ENCODE measurements at places on chromosomes 3 and 15.

DNA sequence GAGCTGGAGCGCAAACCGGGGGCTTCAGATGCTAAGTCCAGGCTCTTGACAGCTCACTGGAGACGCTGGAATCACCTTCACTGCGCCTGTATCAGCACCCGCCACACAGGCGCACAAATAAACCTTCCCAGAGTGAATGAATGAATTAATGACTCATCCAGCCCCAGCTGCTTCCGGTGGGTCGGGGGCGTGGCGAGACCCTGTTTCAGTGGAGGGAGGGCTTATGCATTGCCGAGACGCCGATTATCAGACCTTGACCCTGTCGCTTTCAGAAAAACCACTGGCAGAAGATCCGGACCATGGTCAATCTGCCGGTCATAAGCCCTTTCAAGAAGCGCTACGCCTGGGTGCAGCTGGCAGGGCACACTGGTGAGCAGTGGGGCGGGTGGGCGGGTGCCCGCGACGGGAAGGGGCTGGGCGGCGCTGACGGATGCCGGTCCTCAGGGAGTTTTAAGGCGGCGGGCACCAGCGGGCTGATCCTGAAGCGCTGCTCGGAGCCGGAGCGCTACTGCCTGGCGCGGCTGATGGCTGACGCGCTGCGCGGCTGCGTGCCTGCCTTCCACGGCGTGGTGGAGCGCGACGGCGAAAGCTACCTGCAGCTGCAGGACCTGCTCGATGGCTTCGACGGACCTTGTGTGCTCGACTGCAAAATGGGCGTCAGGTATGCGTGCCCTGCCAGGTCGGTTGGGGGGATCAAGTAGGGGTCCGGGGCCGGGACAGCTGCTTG, 7.7 kb downstream of the ITPKA start:
- no peak for DNase-seq

DNA sequence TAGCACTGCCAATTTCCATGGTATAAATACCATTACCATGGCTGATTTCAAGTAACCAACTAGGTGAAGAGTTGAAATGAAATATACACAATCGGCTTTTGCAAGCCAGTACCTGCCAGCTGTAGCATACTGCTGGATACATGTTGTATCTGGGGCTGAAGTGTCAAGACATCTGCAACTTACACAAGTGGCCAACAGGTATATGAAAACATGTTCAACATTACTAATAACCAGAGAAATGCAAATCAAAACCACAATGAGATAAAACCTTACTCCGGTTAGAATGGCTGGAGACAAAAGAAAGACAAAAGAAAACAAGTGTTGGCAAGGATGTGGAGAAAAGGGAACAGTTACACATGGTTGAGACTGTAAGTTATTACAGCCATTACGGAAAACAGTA, 11.6 kb downstream of the ATOSA start:
- no peak for DNase-seq

- no peak for DNase-seq
These were observed 41.2 kb downstream of the HPS3 start for GRCh38 chr3:149170672-149171071.

- no peak for DNase-seq
These were observed 22.5 kb downstream of the MAP2K5 start for GRCh38 chr15:67564968-67565345.

- DNase-seq: no peak
These were observed 70.5 kb upstream of the LIPC start for GRCh38 chr15:58361273-58361759.

DNA sequence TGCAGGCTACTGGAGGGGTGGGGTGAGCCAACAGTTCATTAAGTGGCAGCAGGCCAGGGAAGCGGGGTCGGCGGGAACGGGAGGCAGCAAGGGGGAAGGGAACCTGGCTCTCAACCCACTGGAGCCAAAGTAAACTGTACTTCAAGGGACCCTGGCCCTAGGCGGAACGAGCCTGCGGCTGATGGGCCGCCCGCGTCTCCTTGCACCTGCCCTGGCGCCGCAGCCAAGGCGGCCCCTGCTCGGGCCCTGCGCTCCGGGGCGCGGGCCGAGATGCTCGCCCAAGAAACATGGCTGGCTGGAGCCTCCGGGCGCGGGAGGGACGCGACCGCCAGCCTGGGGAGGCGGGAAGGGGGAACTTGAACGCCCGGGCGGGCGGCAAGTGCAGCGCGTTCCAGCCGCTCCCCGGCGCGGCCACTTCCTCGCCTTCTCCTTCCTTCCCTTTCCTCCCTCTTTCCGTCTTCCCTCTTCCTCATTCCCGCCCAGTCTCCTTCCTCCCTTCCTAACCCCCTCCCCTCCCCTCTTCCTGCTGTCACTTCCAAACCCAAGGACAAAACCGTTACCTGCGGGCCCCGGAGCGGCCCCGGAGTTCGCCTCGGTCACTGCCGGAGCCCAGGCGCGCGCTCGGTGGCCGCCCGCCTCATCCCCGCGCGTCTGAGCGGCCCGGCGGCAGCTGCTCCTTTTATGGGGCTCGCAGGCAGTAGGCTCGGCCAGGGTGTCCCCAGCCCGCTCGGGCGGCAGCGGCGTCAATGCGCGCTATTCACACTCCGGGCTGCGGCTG, 489.7 kb downstream of the MAGI1 start:
- DNase-seq: no peak

GRCh38 chr3:194306109-194306686, 44.9 kb downstream of the CPN2 start:
- peak; percentile 28 for DNase-seq

- no peak for DNase-seq
These were observed 25.0 kb downstream of the IRAK2 start for GRCh38 chr3:10189557-10190354.

DNA sequence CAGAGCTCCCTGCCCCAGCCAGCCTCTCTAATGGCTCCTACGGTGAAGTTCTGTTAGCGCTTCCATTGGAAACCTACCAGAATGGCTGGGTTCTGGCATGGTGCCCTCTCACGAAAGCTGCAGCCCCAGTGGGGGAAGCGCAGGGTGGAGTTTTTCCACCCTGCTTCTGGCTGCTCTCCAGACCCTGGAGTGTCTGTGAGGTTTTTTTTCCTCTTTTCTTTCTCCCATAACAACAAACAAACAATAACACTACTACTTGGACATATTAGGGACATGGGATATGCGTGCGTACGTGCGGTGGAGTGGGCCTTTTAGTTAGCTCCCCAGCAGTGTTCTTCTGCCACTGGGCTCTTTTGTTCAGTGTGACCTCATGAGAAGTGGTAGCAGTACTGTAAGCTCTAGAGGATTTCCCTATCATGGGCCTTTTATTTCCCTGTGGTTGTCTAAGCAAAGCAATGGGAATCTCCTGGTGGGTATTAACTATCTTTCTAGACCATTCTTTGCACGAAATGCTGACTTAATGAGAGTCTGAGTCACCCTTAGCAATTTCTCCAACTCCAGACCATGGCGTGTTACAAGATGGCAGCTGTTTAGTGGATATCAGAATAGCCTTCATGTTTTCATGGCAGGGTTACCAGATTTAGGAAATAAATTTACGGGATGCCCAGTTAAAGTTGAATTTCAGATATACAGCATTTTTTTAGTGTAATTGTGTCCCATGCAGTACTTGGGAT, 161.9 kb downstream of the FNDC3B start:
- no peak for DNase-seq

DNA sequence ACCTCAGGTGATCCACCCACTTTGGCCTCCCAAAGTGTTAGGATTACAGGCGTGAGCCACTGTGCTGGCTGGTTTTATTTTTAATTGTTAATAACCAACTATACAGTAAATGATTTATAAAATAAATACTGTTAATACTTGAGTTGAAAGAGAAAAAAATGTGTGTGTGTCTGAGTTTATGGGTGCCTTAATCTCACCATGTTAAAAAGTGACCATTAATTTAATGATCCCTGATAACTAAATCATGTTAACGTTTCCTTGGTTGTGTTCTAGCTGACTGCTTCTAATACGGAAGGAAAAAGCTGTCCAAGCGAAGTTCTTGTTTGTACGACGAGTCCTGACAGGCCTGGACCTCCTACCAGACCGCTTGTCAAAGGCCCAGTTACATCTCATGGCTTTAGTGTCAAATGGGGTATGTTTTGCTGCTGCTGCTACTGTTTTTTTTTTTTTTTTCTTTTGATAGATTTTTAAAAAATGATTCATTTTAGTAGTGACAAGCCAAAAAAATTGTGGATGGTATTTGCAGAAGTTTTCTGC, 113.5 kb downstream of the GHSR start:
- no peak for DNase-seq

DNA sequence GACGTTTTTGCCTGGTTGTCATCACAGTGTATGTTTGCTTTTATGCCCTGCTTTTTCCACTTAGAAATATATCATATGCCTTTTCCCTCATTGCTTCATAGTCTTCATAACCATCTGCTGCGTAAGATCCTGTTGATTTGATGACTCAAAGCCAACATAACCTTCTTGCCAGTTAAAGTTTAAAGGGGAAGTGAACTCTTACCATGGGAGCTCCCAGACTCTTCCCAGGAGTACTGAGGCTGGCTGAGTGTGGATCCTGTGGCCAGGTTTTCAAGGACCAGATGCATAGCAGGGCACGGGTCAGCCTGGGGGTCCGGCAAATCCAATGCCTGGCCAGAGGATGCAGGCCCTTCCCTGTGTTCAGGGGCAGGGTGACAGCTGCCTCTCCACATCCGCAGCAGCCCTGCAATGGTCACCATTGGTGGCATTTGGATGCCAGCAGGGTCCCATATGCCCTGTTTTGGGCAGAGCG, 42.0 kb upstream of the SACM1L start:
- DNase-seq: no peak

DNA sequence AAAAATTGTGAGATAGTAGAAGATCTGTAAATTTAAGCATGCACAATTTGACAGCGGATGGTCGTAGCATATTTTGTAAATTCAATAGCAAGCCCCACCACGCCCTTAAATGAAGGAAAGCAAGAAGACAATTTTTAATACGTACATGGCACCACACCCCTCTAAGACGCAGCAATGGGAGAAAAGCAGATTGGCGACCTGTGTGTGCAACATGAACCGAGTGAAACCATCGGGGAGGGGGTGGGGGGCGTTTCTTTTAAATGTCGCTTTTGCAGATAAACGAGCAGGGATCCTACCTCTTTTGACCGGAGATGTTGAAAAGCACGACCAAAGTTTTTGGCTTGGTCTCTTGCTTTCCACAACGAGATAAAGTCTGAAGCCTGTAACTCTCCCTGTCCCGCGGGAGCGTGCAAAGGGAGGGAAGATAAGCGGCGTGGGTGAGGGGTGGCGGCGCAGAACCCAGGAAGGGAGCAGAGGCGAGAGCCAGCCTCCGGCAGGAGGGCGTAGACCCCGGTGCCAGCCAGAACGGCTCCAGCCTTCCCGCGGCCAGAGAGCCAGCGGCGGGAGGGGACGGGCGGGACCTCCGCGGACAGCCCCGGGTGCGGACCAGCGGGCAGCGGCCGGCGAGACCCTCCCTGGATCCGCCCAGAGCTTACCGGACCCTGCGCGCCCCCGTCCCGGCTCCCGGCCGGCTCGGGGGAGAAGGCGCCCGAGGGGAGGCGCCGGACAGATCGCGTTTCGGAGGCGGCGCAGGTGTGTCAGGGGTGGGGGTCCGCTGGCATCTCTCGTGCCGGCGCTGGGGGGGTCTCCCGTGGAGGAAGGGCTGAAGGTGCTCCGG, at the start of gene CHL1:
TSS of gene CHL1 (plus strand) at position 453 of the 838 bp plus-strand sequence. CDS start 123,014 bp downstream, outside the sequence.
- no peak for DNase-seq

- DNase-seq: no peak
These were observed 278.7 kb downstream of the ERC2 start for GRCh38 chr3:56189536-56189935.

GRCh38 chr3:52395503-52395865, 49.4 kb downstream of the SEMA3G start:
- no peak for DNase-seq

- no peak for DNase-seq
These were observed 981 bp upstream of the SCAP start for GRCh38 chr3:47476644-47477199.

- no peak for DNase-seq
These were observed 27.9 kb downstream of the FEM1B start for GRCh38 chr15:68305420-68305871.

DNA sequence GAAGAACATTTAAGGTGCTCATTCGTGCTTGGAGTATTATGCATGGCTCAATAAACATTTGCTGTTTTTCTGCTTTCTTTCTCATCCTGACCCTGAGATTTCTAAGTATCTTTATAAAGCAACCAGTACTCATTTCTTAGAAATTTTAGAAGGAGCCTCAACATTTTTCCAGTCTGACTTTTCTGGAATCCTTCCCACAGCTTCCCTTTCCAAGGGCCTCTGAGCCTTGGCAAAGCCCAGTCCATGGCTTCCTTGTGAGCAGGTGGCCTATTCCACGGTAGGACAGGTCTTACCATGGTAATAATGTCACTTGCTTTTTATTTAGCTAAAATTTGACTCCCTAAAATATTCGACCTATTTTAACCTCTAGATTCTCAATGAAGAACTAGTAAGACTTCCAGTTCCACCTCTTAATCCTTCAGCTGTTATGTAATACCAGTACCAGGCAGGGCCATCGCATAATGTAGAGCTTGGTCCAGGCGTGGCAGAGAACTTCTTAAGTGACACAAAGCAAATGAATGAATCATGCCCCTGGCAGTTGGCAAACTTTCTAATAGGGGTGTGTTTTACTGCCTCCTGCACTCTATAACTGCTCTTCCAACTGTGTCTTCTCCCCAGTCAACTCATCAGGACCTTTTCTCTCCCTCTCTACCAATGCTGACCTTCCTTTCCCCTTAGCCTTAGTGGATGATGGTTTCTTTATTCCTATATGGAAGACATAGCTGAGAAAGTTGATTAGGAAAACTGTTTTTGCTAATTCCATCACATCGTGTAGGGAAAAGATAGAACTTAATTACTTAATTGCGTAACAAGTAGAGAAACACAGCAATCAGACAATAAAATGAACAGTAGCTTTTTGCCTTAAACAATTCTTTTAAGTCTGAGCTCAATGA, 894 bp upstream of the TM4SF4 start:
- no peak for DNase-seq

DNA sequence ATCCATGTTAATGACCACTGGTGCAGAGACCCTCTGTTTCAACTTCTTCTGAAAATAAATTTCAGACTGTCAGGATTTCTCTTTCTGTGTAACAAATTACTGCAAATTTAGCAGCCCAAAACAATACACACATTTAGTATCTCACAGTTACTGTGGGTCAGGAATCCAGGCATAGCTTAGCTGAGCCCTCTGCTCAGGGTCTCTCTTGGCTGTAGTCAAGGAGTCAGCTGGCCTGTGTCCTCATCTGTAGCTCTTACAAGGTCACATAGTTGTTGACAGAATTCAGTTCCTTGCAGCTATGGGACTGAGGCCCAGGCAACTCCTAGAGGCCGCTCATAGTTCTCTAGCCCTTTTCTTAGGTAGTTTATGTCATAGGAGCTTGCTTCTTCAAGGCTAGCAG, 51.9 kb downstream of the NKIRAS1 start:
- DNase-seq: no peak

DNA sequence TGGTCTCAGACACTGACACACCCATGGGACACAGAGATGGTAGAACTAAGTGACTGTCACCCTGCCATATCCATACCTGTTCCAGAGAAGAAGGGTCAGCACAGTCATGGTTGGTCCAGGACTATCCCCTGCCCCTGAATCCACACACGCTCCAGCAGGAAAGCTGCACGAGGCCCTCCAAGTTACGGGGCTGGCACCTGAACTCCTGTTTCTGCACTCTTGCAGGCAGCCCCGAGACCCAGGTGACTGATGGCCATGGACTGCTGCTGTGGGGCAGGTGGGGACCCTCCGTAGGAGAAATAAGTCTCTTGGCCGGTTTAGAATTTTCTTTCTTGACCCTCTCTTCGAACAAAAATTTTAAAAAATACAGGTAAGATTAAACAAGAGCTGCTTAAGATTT, 30.6 kb downstream of the CHDH start:
- no peak for DNase-seq

- DNase-seq: no peak
These were observed 23.9 kb downstream of the ILDR1 start for GRCh38 chr3:121998030-121998580.
